ENCODE measurements at places on chromosomes 2 and 18.

DNA sequence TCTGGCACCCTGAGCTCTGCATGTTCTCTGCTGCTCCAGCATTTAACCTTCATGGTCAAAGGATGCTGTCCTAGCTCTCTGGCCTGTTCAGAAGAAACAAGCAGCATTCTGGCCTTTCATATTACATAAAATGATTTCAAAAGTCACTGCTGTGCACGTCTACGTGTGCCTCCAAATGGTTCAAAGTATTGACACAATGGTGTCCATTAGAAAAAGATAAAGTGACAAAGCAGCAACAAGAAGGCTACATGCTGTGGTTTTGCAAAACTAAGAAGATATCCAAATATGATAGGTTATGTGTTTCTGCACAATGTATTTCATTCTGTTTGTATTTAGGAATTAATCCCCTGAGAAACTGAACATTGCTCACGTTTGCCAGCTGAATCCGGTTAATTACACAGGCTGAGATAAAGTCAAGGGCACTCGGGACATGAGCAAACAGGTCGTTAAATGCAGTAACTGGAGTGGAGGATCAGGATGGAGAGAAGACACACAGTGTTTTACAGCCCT, 258.5 kb downstream of the DOK6 start:
- DNase-seq, result no peak

DNA sequence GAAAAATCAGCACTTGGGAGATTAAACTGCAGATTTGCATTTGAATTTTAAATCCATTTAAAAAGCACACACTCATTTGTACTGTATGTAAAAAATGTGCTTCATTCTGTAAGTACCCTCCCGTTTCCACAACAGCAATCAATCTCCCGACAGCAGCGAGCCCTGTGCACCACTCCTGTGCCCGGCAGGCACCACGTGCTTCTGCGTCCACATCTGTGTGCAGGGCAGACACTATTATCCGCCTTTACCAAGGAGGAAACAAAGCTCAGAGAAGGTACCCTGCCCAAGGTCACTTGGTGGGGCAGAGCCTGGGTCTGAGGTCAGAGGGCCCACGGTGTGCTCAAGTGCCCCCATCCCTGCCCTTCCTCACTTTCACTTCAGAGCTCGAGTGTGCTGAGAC, 7.5 kb downstream of the HSBP1L1 start:
- no peak for DNase-seq

DNA sequence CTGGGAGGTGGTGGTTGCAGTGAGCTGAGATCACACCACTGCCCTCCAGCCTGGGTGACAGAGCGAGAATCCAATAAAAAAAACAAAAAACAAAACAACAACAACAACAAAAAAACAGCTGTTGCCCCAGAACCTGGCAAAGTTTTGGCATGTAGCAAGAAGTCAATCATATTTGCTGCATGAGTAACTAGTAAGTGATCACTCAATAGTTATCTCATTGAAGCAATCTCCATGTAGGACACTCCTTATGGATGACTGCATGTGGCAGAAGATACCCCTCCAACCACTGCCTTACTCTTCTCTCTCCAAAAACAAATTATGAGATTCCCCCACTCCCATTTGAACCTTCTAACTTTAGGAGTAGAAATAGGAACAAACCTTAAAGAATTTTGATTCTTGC, 113.7 kb downstream of the TTC27 start:
- DNase-seq, result no peak

DNA sequence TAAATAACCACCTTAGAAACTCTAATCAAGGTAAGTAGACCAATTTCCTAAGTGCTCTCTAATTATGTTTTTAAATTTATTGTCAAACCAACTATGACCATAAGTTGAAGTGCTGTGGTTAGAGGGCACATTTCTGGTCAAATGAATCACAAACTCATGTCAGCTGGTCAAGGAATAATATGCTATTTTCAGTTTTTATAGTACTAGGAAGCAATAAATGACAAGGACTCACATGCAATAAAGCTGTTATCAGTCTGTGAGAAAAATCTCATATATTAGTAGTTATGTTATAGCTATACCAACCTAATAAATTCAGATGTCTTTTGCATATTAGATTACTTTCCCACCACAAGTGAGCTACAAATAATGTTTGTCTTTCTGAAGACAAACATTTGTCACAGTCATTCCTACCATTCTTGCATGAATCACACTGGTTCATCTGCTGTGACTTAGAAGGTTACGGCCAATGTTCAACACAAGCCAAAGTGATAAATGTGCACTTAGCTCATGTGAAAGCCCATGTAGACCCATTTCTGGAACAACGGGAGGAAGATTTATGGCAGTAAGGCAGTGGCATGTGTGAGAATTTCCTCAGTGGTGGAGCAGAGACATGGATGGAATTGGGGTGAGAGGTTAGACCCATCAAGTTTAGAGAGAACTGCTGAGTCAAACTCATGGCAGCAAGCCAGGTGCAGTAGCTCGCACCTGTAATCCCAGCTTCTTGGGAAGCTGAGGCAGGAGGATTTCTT, 27.4 kb upstream of the CCNYL1 start:
- DNase-seq, result no peak

GRCh38 chr2:183868707-183869106, 729.6 kb upstream of the ZNF804A start:
- DNase-seq, result no peak

DNA sequence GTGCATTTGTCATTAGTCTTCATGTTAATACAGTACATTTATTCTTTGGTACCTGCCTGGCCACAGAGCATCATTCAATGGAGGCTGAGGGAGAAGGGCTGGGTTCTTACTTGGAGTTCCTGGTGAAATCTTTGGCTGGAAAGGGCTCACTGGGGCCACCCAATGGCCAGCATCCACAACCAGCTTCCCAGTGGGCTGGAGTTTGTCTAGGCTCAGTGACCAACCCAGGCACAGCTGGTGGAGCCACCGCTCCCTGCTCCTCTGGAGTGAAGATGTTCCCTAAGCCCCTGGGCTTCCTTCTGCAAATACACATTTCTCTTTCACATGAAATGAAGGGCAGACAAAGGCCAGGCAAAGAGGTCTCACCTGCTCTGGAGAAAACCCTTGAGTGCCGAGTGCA, 34.4 kb downstream of the EHD3 start:
- DNase-seq, result no peak

DNA sequence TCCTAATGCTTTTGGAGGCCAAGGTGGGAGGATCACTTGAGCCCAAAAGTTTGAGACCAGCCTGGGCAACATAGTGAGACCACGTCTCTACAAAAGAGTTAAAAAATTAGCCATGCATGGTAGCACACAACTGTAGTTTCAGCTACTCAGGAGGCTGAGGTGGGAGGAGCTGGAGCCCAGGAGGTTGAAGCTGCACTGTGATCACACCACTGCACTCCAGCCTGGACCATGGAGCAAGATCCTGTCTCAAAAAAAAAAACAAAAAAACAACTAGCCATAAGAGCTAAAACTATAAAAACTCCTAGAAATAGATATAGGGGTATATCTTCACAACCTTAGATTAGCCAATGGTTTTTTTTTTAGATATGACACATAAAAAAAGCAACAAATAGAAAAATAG, 16.9 kb upstream of the COL6A3 start:
- no peak for DNase-seq

- no peak for DNase-seq
These were observed 120.9 kb downstream of the RNF152 start for GRCh38 chr18:61771861-61772260.

DNA sequence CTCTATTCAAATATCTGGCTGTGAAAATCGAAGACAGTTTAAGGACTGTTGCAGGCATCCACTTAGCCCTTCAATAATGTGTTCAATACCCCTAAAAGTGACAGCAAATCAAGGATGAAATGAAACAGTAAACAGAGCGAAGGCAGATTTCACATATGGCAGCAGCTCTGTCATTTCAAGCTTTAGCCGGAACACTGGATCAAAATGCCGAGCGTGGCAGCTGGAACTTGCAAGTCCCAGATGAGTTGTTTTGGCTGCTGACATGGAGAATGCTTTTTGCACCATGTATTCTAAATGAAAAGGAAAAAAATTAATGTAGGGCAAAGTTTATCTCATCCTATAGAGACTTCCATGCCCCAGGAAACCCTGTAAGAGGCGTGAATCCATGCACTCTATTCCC, 18.0 kb downstream of the LRRC30 start:
- no peak for DNase-seq

- DNase-seq, result no peak
These were observed 42.5 kb upstream of the SCN1A start for GRCh38 chr2:166170356-166170755.

DNA sequence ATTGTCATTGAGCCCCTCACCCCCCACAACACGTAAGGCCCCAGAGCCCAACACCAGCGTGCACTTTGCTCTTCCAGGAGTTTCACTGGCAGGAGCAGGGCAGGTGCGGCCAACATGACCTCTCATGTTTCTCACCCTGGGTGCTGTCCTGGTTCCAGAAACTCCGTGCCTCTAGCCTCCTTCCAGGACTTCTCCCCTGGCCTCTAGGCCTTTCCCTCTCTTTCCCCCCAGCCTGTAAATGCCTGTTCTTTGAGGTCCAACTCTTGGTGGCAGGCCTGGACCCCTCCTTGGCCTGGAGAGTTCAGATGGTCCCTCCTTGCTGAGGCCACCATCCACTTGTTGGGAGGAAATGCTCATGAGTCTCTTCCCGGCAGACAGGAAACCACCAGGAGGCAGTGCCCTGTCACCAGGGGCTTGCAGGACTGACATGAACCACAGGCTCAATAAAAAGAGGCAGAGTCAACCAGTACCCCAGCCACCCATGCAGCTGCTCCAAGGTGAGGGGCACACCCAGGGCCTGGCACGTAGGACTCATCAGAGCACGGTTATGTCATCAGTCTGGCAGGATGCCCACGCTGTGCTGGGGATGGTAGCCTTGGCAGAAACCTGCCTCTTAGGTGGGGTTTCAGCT, 1.5 kb downstream of the MALL start:
- no peak for DNase-seq

DNA sequence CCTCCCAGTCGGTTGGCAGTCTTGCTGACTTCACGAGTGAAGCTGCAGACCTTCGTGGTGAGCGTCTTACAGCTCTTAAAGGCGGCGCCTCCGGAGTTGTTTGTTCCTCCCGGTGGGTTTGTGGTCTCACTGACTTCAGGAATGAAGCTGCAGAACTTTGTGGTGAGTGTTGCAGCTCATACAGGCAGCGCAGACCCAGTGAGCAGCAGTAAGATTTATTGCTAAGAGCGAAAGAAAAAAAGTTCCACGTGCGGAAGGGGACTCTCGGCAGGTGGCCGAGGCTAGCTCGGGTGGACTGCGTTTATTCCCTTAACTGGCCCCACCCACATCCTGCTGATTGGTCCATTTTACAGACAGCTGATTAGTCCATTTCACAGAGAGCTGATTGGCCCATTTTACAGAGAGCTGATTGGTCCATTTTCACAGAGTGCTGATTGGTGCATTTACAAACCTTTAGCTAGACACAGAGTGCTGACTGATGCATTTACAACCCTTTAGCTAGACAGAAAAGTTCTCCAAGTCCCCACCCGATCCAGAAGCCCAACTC, 240.3 kb downstream of the LRATD1 start:
- DNase-seq, result no peak

DNA sequence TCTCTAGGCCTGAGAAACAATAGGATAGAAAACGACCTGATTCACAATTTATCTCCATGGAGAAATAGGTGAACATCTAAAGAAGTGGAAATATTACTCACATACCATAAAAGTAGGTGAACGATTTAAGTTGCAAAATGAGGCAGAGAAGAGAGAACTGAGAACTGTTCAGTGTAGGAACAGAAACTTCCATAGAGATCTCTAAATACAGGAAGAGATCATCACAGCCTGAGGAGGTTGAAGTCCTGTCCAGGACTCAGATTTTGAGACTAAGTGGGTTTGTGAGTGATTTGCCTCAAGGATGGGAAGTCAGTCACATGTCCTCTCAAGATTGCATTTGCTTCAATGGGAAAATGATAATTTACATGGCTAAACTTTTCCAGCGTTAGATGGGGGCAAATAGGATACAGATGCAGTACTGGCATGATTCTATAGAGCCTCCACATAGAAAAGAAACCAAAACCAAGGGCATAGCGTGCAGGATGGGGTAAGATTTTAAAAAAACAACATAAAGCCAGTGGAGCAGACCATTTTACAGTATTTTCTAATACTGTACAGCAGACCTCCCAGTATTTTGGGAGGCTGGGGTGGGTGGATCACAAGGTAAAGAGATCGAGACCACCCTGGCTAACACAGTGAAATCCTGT, 68.8 kb downstream of the MEP1B start:
- no peak for DNase-seq

DNA sequence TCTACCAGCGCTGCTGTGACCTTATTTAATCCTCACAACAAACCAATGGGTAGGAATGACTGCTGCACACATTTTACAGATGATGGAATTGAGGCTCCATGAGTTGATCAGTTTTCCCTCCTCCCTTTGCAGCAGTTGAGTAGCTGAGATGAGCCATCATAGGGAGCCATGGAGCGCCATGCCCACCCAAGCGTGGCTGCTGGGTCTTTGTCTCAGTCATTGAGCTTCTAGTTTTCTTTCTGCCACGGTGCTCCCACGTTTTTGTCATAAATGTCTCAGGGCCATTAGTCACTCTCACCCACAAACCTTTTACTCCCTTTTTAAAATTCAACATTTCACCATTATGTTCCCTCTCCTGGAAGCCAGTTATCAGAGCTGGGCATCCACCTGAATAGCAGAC, 45.8 kb downstream of the TMEM17 start:
- DNase-seq, result no peak

DNA sequence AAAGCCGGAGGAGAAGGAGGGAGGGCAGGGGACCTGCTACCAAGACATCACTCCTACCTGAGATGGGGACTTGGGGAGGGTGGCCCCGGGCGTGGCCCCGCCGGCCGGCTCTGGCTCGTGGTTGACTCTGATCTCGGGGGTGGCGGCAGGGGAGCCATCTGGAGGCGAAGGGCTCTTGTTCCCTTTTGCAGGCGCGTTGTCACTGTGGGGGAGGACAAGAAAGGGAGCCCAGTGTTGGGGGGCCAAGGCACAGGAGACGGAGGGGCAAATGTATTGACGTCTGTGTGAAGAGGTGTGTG, 48.1 kb downstream of the BIN1 start:
- no peak for DNase-seq

GRCh38 chr2:28434600-28434989, 41.9 kb downstream of the FOSL2 start:
- DNase-seq, result no peak

DNA sequence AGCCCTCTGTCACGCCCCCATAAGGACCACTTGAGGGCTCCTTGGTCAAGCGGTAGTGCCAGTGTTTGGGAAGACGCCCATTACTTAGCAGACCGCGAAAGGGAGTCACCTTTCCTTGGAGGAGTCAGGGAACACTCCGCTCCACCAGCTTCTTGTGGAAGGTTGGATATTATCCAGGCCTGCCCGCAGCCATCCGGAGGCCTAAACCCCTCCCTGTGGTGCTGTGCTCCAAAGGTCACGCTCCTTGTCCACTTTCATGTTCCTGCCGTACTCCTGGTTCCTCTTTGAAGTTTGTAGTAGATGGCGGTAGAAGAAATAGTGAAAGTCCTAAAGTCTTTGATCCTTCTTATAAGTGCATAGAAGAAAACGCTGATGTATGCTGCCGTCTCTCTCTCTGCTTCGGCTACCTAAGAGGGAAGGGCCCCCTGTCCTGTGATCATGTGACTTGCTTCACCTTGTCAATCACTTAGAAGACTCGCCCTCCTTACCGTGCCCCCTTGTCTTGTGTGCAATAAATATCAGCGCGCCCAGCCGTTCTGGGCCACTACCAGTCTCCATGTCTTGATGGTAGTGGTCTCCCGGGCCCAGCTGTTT, 1.7 kb upstream of the CATIP start:
- DNase-seq, result no peak

- DNase-seq, result no peak
These were observed 39.0 kb downstream of the RALB start for GRCh38 chr2:120291401-120292311.

GRCh38 chr18:72895548-72895947, 27.8 kb upstream of the NETO1 start:
- DNase-seq, result no peak

All from activated CD8-positive, alpha-beta memory T cell treated with anti-CD3 and anti-CD28 coated beads, Interleukin-2, amount 50 U/mL, for 4 hours (primary cell).